ENCODE measurements at places on chromosomes 11 and 22.

GRCh38 chr11:11582011-11582701 is 39.6 kb downstream of the GALNT18 start:
- DNase-seq: no peak

DNA sequence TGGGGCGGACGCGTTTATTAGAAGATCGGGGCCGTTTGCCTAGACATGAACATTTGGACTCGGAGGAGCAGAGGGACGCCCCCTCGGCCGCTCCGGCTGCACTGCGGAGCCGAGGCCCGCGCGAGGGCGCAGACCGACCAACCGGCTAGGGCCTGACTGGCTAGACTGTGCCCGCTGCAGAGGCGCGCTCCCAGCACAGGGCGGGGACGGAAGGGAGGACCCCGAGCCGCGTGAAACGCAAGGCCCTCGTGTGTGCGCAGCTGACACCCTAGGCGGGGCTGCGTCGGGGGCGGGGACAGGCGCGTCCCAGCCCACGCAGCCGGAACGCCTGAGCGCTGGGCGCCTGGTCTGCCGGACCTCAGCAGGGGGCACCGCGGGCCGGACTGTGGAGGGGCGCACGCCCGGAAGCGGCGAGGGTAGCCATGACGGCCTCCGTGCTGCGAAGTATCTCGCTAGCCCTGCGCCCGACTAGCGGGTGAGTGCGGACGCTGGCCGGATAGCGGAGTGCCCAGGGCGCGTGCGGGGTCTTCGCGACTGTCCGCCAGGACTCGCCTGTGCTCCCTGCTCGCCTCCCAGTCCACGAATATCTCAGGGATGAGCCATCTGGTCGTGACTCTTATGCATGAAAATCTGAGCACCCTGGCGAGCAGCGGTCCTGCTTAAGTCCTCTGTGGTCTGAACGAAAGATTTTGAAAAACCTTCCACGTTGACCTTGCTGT is at the start of gene MRPL40:
TSS of gene MRPL40 (plus strand) at position 413 of the 719 bp plus-strand sequence. CDS start at position 423, 10 bp downstream.
- peak; percentile 97 for DNase-seq

DNA sequence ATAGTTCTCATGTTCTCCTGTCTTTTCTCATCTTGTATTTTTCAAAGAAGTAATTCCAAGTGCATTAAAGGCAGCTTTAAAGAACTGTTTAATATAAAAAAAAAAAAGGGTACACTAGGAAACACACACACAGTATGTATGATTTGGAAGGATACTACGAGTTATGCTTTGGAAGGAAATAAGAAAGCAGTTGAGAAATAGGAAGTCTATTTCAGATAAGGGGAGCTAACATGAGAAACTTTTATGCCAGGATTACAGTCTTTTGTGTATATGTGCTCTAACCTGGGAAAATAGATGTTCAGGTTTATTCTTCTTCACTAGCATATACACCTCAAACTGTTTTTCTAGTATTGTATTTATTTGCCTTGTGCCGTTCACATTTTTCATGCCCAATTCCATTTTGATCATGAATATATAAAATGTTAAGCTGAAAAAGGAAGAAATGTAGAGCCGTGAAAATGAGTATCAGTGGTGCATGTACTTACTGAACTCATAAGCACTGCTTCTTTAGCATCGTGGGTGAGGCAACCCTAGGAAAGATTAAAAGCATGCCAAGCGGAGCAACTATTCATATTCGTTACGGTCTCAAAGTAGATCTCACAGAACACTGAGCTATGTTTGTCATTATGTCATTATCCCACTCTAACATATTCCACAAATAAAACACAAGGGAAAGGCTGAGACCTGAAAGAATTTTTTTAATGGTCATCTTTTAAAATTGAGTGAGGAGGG is 59.6 kb downstream of the GUCY1A2 start:
- DNase-seq: no peak

DNA sequence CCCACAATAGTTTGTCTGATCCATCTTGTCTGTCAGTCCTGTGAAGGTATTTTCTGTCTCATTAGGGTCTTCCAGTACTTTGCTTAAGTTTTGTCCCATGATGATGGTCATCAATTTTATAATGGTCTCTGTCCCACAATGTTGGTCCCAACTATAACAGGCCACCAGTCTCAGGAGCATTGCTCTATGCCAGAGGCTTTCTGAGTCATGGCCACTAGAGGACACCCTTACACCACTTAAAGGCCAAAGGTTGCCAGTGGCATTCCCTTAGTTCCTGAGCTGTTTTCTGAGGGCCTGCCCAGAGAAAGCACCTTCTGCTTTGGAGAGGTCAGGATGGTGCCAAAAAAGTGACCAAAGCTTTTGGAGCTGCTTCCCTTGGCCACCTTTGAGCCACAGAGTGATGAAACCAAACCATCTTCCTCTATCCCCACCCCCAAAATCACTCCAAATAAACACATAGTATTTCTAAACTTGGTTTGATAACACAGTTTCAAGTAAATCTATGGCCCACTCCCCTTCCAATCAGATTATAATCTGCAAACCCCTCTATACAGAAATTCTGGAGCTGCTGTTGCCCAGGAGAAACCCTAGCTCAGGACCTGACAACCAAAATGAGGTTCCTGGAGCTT is 19.3 kb downstream of the EIF3F start:
- peak; percentile 89 for DNase-seq

DNA sequence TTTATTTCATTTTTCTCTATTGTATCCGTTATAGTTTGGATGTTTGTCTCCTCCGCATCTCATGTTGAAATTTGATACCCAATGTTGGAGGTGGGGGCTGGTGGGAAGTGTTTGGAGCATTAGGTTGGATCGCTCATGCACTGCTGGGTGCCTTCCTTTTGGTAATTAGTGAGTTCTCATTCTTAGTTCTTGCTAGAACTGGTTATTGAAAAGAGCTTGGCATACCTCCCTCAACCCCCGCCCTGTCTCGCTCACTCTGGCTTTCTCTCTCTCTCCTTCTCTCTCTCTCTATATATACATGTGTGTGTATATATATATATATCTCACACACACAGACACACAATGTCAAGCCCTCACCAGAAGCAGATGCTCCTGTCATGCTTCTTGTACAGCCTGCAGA is 978.7 kb downstream of the DLG2 start:
- no peak for DNase-seq

GRCh38 chr11:68632802-68633201 is 51.5 kb upstream of the GAL start:
- peak; percentile 55 for DNase-seq

- DNase-seq: no peak
These were observed 80.3 kb downstream of the BUD13 start for GRCh38 chr11:116692318-116693101.

GRCh38 chr22:22981670-22982571 is 88.4 kb upstream of the GNAZ start:
- no peak for DNase-seq

GRCh38 chr11:64357446-64357845 is 1.5 kb upstream of the RPS6KA4 start:
- DNase-seq: no peak

DNA sequence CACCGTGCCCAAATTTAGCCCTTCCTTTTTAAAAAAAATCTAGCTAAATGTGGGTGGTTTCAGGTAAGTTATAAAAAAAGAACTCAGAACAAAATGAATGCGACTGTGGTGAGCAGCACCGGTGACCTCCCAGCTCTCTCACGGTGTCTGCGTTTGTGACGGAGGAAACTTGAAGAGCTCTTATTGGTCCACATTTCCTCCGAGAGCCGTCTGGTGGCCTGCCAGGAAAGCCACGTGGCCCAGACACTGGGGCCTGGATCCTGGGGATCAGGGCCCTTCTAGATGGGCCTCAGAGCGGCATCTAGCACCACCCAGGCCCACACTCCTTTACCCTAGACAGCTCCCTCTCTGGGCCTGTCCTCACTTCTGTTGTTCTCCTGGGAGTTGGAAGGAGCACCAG is 39.5 kb downstream of the B3GAT1 start:
- DNase-seq: no peak

DNA sequence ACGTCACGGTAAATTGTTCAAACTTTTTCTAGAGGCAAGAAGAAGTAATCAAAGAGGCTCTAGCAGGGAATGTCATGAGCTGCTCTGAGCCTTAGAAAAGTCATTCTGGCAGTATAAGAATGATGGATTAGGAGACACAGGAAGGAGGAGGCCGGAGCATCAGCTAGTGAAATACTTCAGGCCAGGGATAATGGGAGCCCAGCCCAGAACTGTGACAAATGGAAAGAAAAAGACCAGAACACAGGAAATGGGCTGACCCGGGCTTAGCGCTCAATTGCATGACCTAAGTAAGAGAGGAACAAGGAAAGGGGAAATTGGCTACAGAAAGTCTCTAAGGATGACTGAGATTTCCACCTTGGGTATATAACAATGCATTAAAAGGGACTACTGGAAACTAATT is 108.6 kb downstream of the LARGE1 start:
- no peak for DNase-seq

GRCh38 chr11:123474994-123475393 is 44.9 kb downstream of the GRAMD1B start:
- DNase-seq: no peak

DNA sequence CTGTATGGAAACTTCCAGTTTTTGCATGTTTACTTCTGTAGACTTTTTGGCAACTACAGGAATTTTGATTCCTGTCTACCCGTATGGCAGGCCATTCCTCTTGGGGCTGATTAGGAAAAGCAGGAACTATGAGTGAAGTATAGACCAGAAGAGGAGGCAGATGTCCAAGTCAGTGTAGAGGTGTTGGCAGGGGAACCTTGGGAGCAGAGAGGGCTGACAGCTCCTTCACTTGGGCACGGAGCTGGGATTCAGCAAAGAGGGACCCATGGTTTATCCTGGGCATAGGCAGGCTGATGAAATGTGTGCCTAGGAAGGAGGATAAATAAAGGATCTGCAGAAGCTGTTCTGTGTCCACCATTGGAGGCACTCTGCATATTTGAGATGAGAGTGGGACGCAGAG is 33.1 kb downstream of the TREH start:
- no peak for DNase-seq

GRCh38 chr11:117180661-117181585 is 2.4 kb downstream of the SIDT2 start:
- DNase-seq: no peak

GRCh38 chr22:46867106-46867505 is 104.7 kb downstream of the TBC1D22A start:
- no peak for DNase-seq
